ENCODE measurements at places on chromosomes 3 and 15.

- DNase-seq: no peak
Measured at GRCh38 chr3:22122567-22122966, 371.6 kb upstream of the ZNF385D start.

GRCh38 chr3:128787256-128788253 is 61.6 kb downstream of the RAB7A start:
- DNase-seq: peak; percentile 27

DNA sequence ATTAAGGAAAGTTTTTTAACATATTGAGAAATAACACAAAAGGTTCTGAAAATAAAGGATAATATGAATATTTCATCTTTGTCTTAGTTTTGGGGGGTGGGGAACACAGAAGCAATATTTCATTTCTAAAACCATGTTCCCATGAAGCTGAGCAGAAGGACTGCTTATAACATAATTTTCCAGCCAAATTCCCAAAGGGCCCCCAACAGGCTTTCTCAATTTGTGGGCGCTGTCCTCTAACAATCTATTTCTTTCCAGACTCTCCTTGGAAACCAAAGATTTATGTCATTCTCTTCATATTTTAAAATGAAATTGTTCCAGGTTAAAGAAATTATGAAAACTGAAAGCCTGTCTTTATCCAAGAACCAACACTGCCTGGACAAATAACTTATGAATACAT is 273.5 kb downstream of the ZBTB20 start:
- no peak for DNase-seq

GRCh38 chr3:43346978-43347749 is 60.8 kb downstream of the SNRK start:
- no peak for DNase-seq

GRCh38 chr3:170712336-170712735 is 126.5 kb upstream of the SLC7A14 start:
- no peak for DNase-seq

- DNase-seq: no peak
Measured at GRCh38 chr3:94716326-94717018, 653.6 kb downstream of the NSUN3 start.

GRCh38 chr3:78809966-78810365 is 957.8 kb downstream of the ROBO1 start:
- no peak for DNase-seq
